Upper lobe of right lung (tissue), 1 donor: ENCODE measurements at places on chromosomes 1 and 21. TPM values are rescaled to one million over a fixed set of nuclear protein-coding genes. Genes with fewer than 3 reads are reported as not detected.

DNA sequence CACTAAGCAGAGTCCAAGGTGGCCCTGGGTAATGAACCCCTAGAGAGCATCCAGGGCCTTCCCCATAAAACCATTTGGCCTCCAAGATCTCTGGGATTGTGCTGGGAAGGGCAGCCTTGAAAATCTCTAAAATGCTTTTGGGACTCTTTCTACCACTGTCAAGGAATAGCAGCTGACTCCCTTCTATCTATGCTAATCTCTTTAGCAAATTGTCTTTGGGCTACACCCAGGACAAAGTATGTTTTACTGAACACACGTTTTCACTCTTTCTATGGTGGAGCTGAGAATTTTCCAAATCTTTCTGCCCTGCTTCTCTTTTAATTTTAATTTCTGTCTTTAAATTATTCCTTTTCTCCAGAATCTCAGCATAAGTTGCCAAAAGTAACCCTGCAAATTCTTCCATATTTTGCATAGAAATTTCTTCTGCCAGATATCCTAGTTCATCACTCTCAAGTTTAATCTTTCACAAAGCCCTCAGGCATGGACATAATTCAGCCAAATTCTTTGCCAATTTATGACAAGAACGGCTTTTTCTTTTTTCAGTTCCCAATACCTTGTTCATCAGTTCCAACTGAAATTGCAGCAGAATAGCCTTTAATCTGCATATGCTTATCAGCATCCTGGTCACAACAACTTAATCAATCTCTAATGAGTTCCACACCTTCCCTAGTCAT, 687.0 kb upstream of the ADGRL4 start:
- no peak overlapping the region for H3K4me3 ChIP-seq
- no peaks in the 10 kb centered on the region for H3K36me3 ChIP-seq
- no peak for DNase-seq
- H3K4me1 ChIP-seq = no peaks in the 10 kb centered on the region
- H3K27me3 ChIP-seq = no peaks in the 10 kb centered on the region

Gene CCDC17
- 5.0 TPM for total RNA-seq

- no peak for DNase-seq
- no peaks in the 10 kb centered on the region for H3K4me1 ChIP-seq
- no peak overlapping the region for H3K4me3 ChIP-seq
Observed at GRCh38 chr1:51760872-51761271, 117.7 kb downstream of the NRDC start.

Gene ACKR1
- total RNA-seq = 146 TPM

Gene DIO1
- not detected for total RNA-seq

DNA sequence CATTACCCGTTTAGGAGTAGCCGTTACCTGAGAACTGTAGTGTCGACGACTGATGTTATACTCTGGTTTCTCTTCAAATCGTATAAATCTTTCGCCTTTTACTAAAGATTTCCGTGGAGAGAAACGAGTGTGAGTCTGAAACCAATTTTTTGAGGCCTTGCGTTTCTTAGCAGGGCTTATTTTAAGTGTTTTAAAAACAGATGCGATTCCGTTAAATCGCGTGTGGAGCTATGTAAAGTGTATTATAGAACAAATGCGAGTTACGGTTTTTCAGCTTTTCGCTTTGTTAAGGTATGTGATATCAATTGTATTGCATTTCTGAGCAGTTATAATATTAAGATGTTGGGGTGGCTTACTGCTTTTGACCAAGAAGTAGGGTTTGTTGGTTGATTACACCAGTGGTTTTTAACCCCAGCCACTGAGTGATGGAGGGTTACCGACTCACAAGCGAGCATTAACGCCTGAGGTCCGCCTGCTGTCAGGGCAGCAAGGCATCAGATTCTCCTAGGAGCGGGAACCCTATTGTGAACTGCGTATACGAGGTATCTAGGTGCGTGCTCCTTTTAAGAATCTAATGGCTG, 18.0 kb downstream of the KIAA2013 start:
- H3K4me3 ChIP-seq = peak overlapping the region; percentile 69
- no peaks in the 10 kb centered on the region for H3K4me1 ChIP-seq
- H3K27me3 ChIP-seq = no peaks in the 10 kb centered on the region
- H3K27ac ChIP-seq = peak overlapping the region; percentile 100

Gene OR2L3
- total RNA-seq = not detected

DNA sequence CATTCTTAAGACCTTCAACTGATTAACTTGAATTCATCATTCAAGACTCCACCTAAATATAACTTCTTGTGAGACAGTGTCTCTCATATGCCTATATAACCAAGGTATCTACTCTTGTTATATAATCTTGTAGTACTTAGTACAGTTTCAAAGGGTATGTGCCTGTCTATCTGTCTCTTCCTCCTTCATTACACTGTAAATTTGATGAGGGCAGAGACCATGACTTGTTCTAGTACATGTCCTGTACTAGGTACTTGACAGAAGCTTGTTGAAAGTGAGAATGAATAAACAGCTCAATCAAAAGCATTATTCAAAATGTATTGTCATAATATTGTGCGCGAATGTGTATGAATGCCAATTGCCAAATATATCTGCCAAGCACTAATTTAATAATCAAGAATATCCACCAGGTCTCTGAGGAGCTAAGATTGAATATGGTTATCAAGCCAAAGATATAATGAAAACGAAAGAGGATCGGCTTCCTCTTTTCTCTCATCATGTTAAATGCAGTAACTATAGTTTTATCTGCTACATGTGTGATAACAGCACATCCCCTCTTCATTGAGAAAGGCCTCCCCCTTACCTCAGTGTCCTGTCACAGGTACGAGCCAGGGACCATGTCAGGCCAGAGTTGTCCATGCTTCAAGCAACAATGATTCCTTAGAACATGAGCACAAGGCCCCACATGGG, 117.3 kb downstream of the UCHL5 start:
- H3K4me3 ChIP-seq = no peak overlapping the region
- no peak overlapping the region for H3K27ac ChIP-seq
- H3K4me1 ChIP-seq = no peaks in the 10 kb centered on the region
- no peak for DNase-seq
- H3K36me3 ChIP-seq = no peaks in the 10 kb centered on the region

DNA sequence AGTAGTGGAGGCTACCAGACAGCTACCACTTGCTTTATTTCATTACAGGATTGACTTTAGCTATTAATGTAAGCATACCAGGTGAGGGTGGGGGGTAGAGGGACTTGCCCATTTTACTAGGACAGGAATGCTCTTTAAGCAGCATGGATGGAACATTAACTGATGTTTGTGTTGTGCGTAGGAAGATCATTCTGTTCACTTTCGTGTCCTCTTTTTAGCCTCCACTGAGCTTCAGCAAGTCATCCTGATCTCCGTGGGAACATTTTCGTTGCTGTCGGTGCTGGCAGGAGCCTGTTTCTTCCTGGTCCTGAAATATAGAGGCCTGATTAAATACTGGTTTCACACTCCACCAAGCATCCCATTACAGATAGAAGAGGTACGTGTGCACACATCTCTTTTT, 29.3 kb downstream of the IFNGR2 start:
- H3K36me3 ChIP-seq = peaks cover 98% of the 10 kb centered on the region
- DNase-seq = no peak
- H3K4me3 ChIP-seq = no peak overlapping the region
- H3K27ac ChIP-seq = no peak overlapping the region

Gene IFNLR1
- 11.1 TPM for total RNA-seq

Gene FAM167B
- 65.9 TPM for total RNA-seq
